ENCODE measurements at places on chromosomes 1 and 21.
A peak's percentile ranks its signal among the peaks of the same experiment; 100 is the strongest.

DNA sequence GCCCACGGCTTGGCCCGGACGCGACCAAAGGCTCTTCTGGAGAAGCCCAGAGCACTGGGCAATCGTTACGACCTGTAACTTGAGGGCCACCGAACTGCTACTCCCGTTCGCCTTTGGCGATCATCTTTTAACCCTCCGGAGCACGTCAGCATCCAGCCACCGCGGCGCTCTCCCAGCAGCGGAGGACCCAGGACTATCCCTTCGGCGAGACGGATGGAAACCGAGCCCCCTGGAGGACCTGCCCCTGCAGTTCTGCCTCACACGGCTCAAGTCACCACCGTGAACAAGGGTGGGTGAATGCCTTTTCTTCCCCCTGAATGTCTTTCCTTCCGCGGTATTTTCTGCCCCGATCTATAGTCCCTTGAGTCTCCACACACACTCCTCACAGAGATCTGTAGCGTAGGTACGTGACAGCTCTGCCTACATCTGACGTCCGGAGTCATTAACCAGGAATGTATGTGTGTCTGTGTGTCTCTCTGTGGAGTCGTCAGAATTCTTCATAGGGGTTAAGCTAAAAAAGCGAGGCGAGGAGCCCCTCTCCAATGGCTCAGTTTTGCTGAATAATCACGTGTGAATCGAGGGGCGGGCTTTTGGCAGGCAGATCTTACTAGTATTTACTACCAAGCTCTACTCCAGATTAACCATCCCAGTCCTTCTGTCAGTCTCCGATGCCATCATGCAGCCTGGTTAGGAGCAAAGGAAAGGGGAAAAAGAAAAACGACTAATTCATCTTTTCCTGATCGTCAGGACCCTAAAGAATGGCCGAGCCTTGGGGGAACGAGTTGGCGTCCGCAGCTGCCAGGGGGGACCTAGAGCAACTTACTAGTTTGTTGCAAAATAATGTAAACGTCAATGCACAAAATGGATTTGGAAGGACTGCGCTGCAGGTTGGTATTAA, at the start of gene CDKN2C:
CDKN2C (plus strand) TSS at position 635 of the 898 bp plus-strand sequence; CDS start at position 759, 124 bp downstream.
- peak; percentile 50 for DNase-seq

DNA sequence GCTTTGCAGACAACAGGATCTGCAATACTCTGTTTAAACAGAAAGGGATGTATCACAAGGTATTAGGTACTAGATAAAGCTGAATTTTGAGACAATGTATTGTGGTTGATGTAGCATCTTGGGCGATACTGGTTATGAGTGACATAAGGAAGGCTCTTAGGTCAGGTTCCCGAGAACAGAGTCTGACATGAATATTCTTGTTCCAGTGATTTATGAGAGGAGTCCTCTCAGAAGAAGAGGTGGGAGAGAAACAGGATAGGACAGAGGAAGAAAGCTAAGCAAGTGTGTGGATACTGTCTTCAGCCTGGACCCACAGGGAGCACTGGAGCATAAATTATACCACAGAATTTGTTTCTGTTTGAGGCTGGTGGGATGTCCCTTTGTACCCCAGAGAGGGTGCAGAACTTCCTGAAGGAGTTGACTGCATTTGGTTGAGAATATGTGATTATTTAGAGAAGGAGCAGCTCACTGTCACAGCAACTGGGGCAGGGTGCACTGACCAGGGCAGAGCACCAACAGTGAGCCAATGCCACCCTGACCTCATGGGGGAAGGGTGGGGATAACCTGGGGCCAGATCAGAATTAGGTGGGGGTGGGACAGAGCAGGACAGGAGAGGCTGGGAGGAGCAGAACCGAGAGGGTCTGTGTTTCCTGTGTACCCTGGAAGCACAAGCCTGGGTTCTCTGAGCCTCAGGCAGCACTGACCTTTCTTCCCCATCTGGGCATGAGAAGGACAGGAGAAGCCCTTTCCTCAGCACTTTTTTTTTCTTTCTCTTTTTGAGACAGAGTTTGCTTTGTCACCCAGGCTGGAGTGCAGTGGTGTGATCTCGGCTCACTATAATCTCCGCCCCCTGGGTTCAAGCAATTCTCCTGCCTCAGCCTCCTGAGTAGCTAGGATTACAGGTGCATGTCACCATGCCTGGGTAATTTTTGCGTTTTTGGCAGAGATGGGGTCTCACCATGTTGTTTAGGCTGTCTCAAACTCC, 36.3 kb upstream of the SLC6A9 start:
- DNase-seq: no peak

DNA sequence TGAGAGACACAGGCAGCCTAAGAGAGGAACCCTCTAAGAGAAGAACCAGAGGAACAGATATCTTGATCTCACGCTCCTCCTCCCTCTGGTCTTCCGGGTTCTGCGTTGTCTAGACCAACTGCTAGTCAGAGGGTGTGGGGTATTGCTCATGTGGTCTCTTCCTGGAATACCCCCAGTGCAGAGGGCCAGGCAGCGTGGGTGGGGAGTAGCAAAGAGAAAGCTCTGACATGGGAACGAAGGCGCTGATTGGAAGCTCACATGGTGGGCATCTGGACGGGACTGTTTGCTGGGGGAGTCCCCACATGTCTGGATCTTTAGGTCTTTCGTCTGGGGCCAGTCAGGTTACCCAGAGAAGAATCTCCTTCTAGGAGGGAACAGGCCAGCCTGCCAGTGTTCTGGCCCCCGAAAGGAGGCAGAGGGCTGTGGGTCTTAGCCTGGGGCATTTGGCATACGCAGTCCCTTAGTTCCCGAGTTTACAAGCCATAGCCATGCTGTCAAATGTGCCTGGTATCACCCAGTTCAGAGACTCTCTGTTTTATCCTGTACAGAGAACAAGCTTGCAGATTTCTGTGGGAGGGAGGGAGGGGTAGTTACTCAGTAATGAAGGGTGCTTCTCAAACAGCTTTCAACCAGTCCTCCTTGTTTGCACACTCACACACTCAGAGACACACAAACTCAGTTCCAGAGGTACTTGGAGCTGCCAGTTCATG, 18.3 kb upstream of the IL6R start:
- DNase-seq: peak; percentile 61

DNA sequence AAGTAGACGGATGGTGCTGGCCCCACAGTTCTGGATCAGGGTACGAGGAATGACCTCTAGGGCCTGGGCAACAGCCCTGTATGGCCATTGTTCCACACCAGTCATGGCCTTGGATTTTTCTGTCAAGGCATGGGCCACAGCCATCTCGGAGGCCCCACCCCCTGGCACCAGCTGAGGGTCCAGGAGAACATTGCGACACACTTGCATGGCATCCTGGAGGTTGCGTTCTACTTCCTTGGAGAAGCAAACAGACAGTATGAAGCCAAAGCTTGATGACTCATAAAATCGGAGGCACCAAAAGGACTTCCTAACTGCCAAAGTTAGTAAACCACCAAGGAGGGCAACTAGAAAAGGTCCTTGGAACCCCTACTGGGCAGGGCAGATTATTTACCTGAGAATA, 11.9 kb upstream of the VHLL start:
- DNase-seq: no peak

- DNase-seq: no peak
Measured at GRCh38 chr1:243375596-243375995, 119.8 kb downstream of the SDCCAG8 start.

DNA sequence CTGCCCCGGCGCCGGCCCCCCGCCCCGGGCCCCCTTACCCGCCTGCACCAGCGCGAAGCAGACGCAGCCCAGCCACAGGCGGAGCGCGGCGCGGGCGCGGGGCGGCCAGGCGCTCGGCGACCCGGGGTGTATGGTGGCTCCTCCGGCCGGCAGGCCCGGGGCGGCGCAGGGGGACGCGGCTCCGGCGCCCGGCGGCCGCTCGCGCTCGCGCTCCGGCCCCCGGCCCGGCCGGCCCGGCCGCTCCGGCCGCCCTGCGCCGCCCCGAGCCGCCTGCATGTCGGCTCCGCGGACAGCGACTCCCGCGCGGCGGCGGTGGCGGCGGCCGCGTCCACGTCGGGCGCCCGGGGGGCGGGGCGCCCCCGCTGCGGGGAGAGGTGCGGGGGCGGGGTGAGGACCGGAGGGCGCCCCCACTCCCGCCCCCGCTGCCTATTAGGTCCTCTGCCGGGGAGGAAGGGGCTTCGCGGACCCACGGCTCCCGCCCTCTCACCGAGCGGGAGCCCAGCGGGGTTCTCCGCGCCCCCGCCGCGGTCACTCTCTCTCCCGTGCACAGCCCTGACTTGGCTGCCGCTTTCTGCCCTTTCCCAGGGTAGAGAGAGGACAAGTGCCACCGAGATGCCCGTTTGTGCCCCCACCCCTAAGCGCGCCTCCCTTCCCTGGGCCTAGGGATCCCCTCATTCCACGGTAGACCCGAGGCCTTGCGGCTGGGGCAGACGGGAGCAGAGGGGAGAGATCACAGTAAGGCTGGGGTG, at the start of gene FNDC5:
FNDC5 (minus strand) TSS at position 298 of the 749 bp plus-strand sequence.
- no peak for DNase-seq

DNA sequence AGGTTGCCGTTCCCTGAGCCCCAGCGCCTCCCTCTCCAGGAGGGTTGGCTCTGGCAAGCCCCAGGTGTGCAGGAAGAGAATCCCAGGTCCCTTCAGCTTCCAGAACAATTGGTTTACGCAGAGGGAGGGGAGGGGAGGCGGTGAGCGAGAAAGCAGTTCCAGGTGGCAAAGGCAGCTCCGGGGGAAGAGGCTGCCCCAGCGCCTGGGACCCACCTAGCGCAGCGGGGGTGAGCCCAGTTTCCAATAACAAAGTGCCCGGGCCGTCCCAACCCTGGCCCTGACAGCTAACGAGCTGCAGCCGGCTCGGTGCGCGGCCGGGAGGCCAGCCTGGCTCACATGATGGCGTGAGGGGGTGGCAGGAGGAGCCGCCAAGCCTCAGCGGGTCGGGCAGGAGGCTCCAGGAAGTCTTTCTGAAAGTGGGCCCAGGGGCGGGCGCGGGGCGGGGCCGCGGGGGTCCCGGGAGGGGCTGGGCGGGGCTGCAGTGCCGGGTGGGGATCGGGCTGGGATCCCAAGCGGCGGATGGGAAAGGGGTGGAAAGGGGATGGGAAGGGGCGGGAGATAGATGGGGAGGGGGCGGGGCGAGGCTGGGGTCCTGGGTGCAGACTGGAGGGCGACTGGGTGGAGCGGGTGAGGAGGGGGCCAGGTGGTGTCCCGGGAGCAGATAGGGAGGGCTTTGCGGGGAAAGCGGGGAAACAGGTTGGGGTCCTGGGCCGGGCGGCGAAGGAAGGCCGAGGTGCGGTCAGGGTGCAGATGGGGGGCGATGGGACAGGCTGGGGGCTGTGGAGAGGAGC, 22.8 kb downstream of the DHRS3 start:
- DNase-seq: no peak

DNA sequence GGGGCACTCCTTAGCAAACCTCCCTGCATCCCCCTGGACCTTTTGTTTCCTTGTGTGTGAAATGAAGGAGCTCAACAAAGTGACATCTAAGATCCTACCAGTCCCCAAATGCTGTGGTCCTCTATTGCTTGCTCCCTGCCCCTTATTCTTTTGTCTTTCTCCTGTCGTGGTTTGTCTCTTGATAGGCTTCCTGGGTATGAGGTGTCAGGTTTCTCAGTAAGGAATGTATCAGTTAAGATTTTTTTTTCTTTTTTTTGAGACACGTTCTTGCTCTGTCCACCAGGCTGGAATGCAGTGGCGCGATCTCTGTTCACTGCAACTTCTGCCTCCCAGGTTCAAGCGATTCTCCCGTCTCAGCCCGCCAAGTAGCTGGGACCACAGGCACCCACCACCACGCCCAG, 16.8 kb downstream of the CNIH3 start:
- DNase-seq: no peak

GRCh38 chr21:33733601-33734000, 91.3 kb downstream of the ITSN1 start:
- no peak for DNase-seq
